RPMI7951 (cell line): ENCODE measurements at places on chromosomes 1 and 21. TPM values are rescaled to one million over a fixed set of nuclear protein-coding genes. Genes with fewer than 3 reads are reported as not detected.

The SPRR1B gene
- not detected in 2 replicates for total RNA-seq

The KIFAP3 gene
- 45.7 and 53.0 TPM in 2 replicates for total RNA-seq

The TNFRSF18 gene
- total RNA-seq: not detected in 2 replicates

The KIF21B gene
- total RNA-seq: 0.60 and 0.68 TPM in 2 replicates

The SELE gene
- not detected in 2 replicates for total RNA-seq

The TRIM67 gene
- not detected in 2 replicates for total RNA-seq

The AUNIP gene
- total RNA-seq: 8.7 and 10.0 TPM in 2 replicates

The NEK2 gene
- 100 and 110 TPM in 2 replicates for total RNA-seq
